T-helper 9 cell (primary cell): ENCODE measurements at places on chromosomes 11 and 22.

- no peak for DNase-seq
These were observed 379.2 kb downstream of the SHANK2 start for GRCh38 chr11:70872955-70873735.

- DNase-seq: no peak
These were observed 581 bp upstream of the EIF3L start for GRCh38 chr22:37848587-37849088.

GRCh38 chr11:46472662-46472994 lies 81.1 kb upstream of the CHRM4 start:
- no peak for DNase-seq

DNA sequence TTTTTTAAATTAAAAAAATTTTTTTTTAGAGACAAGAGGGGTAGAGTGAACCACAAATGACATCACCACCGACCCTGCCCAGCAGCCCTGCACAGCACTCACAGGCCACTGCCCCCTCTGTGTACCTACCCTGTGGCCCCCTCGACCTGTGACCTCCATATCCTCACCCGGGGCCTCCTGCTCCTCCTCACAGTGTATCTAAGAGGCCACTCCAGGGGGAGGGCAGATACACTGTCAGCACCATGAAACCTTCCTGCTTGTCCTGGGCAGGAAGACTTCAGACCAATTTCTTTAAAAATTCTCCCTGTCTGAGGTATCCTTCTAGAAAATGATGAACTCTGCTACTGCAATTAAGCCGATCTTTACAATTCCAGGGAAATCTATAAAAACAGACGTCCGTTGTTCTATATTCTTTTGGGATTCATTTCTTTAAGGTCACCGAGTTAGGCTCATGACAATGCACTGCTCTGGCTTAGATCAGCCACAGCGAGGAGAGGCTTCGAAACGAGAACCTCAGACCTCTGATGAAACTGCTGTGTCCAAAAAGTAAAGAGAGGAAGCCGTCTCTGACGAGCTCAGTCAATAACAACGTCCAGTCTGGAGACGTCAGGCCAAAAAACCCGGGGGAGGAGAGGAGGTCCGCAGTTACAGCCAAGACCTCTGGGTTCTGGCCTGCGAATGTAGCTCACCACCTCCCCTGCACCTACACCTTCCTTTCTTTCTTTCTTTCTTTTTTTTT lies 17.5 kb downstream of the NFAM1 start:
- no peak for DNase-seq

- peak; percentile 58 for DNase-seq
These were observed 9.8 kb upstream of the FAM111B start for GRCh38 chr11:59097113-59097708.

GRCh38 chr11:96145163-96145585 lies 197.8 kb downstream of the MAML2 start:
- no peak for DNase-seq

GRCh38 chr22:48760481-48761390 lies 1066.9 kb downstream of the BRD1 start:
- no peak for DNase-seq

DNA sequence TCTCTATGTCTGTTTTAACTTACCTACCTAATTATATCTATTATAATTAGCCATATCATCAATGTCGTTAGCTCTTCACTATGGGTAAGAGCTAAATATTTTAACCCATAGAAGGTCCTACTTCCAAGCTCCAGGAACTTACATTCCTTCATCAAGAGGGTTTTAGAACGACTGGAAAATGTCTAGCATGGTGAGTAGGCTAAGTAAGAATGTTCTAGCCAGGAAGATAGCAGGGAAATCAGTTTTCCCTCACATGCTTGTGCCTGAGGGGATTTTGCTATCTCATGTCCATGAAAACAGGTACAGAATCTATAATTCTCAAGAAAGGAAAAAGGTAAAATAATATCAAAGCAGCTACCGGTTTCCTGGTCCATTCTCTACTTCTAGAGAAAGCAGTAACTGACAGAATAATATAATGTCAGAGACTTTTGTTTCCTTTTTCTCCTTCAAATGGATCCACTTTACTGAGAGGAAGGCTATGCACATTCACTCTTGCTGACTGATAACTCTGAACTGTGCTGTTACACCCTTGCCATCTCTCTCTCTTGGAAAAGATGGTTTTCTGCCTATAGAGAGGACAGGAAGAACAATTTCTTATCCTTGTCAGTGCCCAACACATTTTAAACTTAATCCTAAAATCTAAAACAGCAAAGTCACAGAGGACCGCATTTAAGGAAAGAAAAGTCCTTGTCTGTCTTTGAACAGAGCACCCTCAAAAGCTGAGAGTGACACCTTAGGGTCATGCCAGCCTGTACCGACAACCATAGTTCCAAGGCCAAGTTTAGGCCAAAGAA lies 67.0 kb downstream of the MAML2 start:
- DNase-seq: no peak

DNA sequence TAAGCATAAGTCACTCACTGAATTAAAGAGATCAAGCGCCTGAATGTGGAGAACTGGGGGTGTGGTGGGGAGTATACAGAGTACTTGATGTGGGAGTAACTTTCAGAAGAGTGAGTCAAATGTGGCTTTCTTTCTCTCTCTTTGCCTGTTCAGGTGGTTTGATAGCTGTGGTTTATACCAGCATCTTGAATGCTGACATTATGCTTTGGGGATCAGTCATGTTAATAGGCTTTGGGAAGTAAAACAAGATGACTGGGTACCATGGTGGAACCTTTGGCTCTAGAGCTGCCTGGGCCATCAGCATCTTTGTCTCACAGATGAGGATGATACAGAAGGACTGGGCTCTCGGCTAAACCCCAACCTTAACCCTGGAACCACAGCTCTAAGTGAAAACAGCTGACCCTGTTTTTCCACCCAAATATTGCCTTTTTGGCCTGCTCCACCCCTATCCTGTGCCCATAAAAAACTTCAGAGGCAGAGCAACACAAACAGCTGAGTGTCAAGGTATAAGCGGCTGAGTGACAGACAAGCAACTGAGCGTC lies 58.2 kb upstream of the GNAZ start:
- no peak for DNase-seq

DNA sequence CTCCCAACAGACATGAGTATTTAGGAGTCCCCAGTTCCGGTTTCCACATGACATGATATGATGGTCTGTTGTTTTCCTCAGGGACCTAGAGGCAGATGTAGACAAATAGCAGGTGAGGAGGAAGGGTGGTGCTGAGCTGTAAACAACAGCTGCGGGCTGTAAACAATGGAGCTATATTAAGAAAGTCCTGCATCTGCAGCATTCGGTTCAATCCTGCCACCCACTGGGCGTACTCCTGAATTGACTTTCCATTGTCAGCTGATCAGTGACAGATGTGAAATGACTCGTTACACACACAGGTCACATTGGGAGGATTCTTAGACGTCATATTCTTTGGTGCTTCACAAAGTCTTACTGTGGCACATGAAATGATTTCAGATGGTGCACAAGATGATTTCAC lies 26.8 kb upstream of the RAG1 start:
- DNase-seq: no peak

GRCh38 chr11:122241566-122241965 lies 125.6 kb upstream of the BLID start:
- no peak for DNase-seq

- no peak for DNase-seq
These were observed 6.4 kb downstream of the RTN4RL2 start for GRCh38 chr11:57466680-57467079.

DNA sequence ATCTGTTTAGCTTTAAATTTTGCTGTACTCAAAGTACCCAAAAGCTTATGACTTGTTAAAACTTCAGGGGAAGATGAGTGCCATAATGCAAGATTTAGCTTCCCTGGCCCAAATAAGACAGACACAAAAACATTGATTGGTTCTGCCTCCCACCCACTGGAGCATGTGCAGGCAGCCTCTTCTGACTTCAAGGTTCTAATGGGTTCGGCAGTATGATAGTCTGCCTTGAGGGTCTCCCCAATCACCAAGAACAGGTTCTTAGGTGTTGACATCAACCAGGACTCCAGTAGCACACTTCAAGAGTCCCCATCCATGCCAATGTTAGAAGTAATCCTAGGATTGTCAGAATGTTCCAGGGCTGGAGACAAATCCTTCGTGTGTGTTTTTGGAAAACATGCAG lies 12.5 kb downstream of the EIF4G2 start:
- no peak for DNase-seq

GRCh38 chr11:40099426-40100161 lies 1359.9 kb downstream of the LRRC4C start:
- no peak for DNase-seq

DNA sequence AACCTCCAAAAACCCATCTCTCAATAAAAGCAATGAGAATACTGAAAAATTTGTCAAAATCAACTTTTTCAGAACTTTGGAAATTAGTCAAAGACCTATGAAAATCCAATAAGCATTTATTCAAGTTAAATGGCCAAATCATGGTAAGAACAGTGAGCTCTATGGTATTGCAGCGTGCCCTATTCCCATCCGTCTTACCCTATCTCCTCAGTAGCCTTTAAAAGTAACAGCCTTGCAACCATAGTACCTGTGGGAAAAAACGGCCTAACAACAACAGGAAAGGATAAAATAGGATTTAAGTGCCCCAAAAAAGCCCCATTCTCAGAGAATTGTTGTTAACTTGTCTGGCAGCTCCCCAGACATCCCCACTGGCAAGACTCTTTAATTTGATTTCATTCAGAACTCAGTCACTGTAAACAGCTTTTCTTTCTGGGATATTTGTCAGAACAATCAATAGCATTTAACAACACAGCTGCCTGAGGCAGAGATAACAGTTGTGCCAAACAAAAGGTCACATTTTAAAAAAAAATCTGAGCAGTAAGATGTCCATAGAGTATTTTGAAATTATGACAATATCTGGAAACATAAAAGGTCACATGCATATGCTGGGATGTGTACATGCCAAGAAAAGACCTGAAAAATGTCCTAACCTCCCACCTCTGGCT lies 18.8 kb upstream of the MS4A8 start:
- DNase-seq: no peak

DNA sequence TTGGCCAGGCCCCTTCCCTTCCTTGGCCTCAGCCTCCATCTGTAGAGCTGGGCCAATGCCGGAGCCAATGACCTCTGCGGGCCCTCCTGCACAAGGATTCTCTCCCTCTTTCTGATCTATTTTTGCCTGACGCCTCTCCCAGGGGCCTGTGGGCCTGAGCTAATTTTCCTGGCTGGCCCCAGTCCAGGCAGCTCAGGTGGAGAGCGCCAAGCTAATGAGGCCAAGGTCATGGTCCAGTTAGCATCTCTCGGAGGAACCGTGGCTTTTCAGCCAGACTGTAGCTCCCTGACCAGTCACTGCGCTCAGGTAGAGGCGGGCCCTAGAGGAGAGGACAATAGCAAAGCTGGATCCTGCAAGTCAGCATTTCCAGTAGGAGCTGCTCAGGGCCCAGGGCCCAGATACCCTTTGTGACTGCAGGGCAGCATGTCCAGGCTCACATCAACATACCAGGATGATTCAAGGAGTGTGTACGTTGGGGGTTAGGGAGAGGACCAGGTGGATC lies 43.5 kb downstream of the APOL3 start:
- no peak for DNase-seq

GRCh38 chr11:68998390-68998911 lies 14.6 kb downstream of the MRGPRF start:
- no peak for DNase-seq

DNA sequence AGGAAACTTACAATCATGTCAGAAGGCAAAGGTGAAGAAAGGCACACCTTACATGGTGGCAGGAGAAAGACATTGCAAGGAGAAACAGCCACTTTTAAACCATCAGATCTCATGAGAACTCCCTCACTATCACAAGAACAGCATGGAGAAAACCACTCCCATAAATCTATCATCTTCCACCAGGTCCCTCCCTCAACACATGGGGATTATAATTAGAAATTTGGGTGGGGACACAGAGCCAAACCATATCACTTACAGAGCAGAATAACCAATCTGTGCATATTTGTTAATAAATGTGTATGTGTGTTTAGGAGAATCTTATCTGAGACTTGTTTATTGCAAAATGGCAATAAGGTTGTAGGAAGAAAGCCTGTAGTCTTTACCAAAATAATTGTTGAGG lies 205.2 kb upstream of the ANO3 start:
- DNase-seq: no peak

DNA sequence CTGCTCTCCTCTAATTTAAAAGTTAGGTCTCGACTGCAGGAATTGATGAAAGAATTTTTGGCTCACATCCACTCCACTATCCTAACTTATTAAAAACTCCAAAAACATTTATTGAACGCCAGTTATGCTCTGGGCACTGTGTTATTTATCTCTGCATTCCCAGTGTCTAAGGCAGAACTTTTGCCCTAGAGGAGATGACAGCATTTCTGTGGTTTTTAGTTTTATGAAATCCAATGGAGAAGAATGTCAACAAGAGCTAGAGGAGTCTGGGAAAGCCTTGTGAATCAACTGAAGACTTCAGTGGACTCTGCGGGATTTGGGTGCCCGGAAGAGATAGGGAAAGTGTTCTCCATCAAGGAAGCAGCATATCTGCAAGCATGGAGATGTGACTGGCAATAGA lies 217.0 kb upstream of the PGR start:
- no peak for DNase-seq

GRCh38 chr11:121327553-121327952 lies 35.0 kb downstream of the SC5D start:
- DNase-seq: no peak

- no peak for DNase-seq
These were observed 92.2 kb downstream of the SPATA19 start for GRCh38 chr11:133753150-133753549.

GRCh38 chr11:61601512-61601911 lies 20.6 kb upstream of the SYT7 start:
- no peak for DNase-seq

DNA sequence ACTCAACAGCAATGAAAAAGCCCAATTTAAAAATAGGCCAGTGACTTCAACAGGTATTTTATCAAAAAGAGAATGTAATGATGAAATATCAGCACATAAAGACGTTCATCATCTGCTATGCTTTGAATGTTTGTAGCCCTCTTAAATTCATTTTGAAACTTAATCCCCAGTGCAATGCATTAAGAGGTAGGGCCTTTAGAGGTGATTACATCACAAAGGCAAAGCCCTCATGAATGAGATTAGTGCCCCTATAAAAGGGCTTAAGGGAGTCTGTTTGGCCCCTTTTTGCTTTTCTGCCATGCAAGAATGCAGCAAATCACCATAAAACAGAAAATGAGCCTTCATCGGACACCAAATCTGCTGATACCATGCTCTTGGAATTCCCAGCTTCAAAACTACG lies 637.0 kb downstream of the DLG2 start:
- no peak for DNase-seq

- no peak for DNase-seq
These were observed 38.6 kb downstream of the SHISA8 start for GRCh38 chr22:41876275-41876674.

DNA sequence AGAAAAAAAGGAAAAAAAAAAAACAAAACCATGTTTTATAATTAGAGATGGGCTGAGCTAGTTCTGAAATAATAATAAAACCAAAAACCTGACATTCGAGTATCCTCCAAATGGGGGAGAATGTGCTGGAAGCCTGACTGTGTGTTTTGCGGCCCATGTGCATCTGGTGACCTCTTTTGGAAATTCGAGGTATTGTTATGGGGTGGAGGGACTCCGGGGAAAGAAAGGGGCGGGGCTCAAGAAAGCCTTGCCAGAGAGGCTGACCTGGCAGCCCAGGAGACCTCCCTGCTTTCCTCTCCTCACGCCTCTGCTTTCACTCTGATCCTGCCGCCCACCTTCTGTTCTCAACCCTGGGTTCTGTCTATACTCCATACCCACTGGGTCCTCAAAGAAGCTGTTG lies 72.9 kb downstream of the CTTN start:
- DNase-seq: no peak

GRCh38 chr11:36509201-36509639 lies 852 bp downstream of the TRAF6 start:
- DNase-seq: no peak
